Activated CD4-positive, alpha-beta T cell treated with anti-CD3 and anti-CD28 coated beads, Interleukin-2, amount 50 U/mL, for 4 hours (primary cell): ENCODE measurements at places on chromosomes 1 and 21.

- DNase-seq, result no peak
Observed at GRCh38 chr21:44869781-44870747, 3.4 kb downstream of the PTTG1IP start.

DNA sequence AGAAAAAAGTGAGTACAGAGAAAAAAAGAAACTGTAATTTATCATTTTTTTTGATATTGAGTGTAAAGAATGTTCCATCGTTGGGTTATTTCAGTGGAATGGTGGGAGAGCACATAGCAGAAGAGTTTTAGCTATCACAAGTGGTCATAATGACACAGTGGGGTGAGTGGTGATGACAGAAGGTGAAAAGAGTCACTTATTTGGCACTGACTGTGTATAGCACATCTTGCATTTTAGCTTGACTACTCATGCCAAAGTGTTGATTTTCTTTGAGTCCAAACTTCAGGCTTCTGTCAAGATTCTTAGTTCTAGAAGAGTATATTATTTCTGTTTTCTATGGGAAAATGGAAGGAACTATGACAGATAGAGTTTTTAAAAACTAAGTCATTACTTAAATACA, 261.2 kb downstream of the GRIK1 start:
- DNase-seq, result no peak

GRCh38 chr21:41378849-41379248, 17.0 kb downstream of the MX2 start:
- no peak for DNase-seq

- DNase-seq, result no peak
Observed at GRCh38 chr1:116448785-116449385, 75.8 kb downstream of the ATP1A1 start.

DNA sequence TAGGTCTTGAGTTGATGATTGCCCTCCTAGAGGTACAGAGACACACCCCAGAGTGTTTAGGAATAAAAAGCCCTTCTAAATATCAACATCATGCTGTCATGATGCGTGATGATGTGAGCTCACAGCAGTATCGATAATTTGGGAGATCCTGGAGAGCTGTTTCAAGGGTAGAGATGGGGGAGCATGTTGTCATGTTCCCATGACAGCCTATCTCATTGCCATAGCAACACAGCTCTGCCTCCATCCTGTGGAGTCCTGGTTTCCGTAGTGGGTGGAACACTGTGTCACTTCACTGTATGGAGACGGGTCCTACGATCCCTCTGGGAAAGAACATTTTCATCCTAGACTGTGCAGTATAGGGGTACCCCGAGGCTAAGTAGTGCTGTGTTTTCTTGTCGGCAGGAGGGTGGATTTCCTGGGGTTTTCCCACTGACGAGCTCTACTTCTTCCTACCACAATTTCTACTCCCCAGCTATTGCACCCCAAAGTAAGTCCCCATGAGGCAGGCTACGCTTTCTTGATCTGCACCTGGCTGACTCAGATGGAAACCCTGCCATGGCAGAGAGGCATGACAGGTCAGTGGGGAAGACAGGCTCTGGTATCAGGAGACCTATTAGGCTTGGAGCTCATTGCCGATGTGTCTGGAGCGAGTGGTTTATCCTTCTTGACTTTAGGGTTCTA, 7.2 kb downstream of the KISS1 start:
- no peak for DNase-seq

GRCh38 chr1:176533020-176533419, 70.0 kb downstream of the PAPPA2 start:
- DNase-seq, result no peak

DNA sequence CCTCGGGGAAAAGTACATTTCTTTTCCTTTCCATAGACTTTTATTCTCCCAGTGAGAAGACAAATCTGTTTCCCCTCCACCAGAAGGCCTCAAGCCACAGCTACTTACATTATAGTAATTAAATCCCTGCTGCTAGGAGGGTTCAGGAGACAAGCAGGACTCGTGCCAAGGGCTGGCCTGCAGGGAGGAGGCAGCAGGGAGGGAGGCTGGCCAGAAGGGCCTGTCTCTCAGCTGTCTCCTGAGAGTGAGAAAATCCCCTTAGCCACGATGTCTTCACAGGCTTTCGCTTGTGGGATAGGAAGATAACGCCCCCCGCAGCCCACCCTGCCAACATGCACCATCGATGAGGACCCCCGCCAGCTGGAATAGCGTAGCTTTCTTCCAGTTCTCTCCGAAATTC, 14.0 kb downstream of the KCNN3 start:
- no peak for DNase-seq

DNA sequence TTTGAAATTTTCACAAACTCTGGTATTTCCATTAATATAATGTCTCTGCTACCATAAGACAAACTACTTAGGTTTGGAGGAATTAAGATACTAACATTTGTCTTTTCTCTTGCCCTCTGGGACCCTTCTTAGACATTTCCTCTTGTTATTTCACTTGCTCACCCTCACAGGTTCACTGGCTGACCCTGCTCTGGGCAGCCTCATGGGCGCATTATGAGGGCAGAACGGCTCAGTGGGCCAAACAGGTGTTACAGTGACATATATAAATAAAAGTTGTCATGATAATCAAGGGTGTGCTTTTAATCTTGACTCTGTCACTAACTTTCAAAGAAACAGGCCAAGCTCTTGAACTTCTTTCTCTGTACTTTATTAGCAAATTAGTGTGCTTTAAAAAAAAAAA, 46.5 kb downstream of the ZNHIT6 start:
- no peak for DNase-seq

DNA sequence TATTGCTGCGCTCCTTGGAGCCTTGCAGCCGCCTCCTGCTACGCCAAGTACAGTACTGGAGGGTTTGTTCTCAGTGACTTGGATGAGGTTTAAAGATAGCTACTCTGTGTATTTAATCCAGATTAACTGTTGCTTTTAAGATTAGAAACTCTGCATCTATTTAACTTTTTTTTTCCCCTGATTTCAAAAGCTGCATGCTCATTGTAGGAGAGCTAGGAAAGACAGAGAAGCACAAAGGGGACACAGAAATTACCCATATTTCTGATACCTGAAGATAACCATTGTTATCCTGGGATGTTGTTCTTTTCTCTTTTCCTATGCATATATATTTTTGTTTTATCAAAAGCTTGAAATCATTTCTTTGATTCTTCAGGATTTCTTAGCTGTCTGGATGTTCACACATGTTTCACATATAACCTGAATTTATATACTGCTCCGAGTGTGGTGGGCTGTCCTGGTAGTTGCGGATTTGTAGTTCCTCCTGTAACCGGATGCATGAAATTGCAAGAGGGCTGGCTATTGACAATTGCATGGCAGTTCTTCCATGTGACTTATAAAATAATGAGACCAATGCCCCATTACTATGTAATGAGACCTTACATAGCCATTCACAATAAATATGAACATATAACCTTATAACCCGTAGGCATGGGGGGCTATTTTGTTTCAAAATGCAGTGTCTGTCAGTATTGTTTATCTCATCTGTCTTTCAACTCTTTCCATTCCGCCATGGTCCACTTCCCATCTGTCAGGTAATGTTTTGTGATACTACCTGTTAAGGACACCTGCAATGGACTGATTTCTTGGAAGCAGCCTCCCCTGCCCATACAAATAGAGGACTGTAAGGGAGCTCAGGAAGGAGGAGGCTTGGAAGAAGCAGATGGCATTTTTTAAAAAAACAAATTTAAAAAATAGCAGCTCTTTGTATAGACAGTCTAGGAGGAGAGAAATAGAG, 1.4 kb downstream of the RAVER2 start:
- DNase-seq, result no peak

- DNase-seq, result no peak
Observed at GRCh38 chr1:145879775-145880174, 5.9 kb downstream of the ANKRD35 start.

- peak; percentile 3 for DNase-seq
Observed at GRCh38 chr1:24714859-24715520, 30.3 kb upstream of the CLIC4 start.

- no peak for DNase-seq
Observed at GRCh38 chr21:37453350-37453749, 86.8 kb downstream of the DYRK1A start.

DNA sequence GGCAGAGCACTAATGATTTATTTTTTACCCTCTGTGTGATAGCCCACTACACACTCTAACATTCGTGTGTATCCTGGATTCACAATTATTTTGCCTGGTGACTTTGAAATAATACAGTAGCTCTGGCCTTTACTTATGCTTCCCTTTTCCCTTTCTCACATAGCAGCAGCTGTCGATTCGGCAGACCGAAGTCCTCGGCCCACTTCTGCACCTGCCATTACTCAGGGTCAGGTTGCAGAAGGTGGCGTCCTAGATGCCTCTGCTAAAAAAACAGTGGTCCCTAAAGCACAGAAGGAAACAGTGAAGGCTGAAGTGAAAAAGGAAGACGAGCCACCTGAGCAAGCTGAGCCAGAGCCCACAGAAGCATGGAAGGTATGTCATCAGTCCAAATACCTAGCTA, 70.8 kb downstream of the TMEM200B start:
- DNase-seq, result no peak

DNA sequence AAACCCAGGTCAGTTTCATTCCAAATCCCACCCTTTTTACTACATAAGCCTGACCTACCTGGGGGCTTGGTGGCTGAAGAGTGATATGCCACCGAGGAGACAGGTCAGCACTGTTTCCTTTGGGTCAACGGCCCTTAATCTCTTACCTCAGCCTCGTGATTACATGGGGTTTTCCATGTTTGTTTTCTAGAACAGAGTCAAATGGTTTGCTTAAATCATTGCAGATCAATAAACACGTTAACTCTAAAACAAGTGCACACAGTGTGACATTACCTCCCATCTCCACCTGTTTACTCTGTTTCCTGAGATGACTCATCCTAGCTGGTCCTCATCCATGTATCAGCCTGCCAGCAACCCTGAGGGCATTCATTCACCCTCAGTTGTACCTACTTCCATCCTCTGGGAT, 40.8 kb upstream of the TP53BP2 start:
- no peak for DNase-seq

- DNase-seq, result no peak
Observed at GRCh38 chr1:156805766-156806511, 10.7 kb downstream of the SH2D2A start.

DNA sequence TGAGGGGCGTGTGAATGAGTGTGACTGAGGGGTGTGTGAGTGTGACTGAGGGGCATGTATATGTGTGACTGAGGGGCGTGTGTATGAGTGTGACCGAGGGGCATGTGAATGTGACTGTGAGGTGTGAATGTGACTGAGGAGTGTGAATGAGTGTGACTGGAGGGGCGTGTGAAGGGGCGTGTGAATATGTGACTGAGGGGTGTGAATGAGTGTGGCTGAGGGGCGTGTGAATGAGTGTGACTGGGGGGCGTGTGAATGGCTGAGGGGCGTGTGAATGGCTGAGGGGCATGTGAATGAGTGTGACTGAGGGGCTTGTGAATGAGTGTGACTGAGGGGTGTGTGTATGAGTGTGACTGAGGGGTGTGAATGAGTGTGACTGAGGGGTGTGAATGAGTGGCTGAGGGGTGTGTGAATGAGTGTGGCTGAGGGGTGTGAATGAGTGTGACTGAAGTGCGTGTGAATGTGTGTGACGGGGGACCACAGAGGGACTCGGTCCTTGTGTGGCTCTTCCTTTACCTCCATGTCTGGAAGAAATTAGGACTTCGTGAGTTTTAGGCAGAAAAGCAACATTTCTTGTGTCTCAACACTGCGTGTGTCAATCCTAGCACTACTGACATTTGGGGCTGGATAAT, 105.8 kb downstream of the GLIS1 start:
- DNase-seq, result no peak

- DNase-seq, result peak; percentile 23
Observed at GRCh38 chr21:33268737-33269441, 2.7 kb downstream of the IL10RB start.

GRCh38 chr1:85295006-85295431, 18.6 kb upstream of the BCL10 start:
- DNase-seq, result no peak

DNA sequence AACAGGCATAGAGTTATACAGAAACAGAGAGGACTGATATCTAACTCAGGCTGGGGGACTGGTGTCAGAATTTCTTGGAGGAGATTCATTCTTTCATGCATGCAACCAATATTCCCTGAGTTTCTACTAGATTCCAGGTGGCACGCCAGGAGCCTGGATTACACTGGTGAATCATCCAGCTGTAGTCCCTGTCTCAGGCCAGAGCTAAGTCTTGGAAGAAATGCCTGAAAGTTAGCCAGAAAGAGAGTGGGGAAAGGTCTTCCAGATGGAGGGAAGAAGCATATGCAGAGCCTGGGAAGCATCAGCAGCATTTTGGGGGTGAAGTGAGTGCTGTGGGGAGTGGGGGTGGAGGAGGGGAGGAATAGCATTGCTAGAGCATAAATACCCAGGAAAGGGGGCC, 239.1 kb downstream of the OMA1 start:
- DNase-seq, result no peak

GRCh38 chr1:86016076-86016759, 140.4 kb downstream of the COL24A1 start:
- DNase-seq, result no peak

- DNase-seq, result no peak
Observed at GRCh38 chr1:24308365-24309015, 10.7 kb upstream of the GRHL3 start.

DNA sequence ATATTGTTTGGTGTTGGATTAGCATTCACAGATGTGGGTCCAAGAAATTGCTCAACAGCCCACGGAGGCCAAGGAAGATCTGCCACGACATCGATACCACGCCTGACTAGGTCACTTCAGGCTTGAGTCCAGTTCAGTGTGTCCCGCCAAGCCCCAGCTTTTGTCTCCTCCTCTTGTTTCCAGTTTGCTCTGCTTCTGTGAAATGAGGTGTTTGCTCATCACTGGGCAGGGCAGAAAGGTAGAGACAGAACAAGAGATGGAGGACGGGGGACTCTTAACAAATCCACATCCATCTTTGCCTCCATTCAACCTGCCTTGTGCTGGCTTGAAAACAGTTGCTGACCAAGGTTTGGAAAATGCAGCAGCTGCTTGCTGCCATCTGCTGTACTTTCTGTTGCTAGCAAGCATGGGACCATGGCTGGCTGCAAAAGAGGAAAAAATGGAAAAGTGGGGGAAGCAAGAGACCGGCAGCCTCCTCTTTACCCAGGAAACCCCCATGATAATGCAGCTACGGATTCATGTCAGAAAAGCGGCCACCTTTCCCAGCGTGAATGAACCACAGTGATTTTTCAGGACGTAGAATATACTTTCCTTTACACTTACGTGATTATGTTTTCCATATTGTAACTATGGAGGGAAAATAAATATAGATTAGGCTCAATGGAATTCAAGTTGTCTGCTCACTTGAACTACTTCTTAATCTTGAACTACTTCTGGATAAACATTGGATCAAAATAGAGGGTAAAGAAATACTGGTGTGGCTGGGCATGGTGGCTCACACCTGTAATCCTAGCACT, 80.2 kb upstream of the GREM2 start:
- DNase-seq, result peak; percentile 1

GRCh38 chr1:5623399-5623798, 368.8 kb downstream of the NPHP4 start:
- DNase-seq, result no peak

DNA sequence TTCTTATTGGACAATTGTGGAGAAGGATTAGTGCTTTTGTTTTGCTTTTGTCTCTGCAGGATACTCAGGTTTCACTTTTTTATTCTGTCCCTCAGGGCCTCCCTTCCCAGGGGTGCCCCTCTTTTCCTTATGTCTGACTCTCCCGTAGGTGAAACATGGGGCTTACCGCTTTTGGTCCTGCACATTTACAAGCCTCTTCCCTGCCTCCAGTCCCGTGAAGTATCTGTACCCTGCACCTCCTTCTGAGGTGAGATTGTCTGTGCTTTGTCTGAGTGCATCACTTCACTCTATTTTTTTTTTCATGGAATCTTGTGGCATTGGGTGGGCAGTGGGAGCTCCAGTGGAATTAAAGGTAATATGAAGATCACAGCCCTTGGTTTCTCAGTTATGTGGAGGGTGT, 758.1 kb upstream of the TPTE start:
- DNase-seq, result no peak
